Vagina (tissue), 2 donors: ENCODE measurements at places on chromosomes 3 and 15. TPM values are rescaled to one million over a fixed set of nuclear protein-coding genes. Genes with fewer than 3 reads are reported as not detected.
A peak's percentile ranks its signal among the peaks of the same experiment; 100 is the strongest.

DNA sequence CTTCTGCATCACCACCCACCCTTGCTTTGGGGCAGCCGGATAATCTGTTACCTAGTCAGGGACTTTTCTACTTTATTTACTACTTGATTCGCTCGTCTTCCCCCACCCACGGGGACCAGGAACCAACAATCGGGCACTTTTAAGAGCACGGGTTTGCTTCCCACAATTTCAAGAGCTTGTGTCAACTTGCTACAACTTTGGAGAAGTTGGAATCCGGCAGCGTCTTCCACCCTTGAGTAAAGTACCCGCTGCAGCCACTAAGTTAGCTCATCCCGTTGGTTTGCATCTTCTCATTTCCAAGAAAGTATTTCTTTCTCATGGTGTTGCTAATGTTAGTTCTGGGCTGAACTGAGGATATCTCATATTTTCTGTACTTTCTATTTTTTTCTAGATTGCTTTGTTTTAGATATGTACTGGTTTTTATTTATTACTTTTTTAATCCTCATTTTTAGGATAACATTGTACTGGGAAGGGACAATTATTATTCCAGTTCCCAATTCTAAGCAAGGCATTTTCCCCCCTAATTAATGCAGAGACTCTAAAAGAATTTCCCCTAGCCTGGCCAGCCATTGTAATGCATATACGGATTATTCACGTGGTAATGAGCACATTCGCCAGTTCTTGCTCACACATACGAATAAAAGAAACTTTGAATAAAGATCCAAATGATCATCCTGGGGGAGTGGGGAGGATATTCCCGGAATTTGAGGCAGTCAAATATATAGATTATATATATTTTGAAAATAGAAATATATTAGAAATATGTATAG lies 4.0 kb downstream of the SOX2 start:
- no peak for DNase-seq
- H3K27ac ChIP-seq: peak overlapping the region; percentile 7
- H3K36me3 ChIP-seq: no peaks in the 10 kb centered on the region
- H3K27me3 ChIP-seq: peaks cover 11% of the 10 kb centered on the region

DNA sequence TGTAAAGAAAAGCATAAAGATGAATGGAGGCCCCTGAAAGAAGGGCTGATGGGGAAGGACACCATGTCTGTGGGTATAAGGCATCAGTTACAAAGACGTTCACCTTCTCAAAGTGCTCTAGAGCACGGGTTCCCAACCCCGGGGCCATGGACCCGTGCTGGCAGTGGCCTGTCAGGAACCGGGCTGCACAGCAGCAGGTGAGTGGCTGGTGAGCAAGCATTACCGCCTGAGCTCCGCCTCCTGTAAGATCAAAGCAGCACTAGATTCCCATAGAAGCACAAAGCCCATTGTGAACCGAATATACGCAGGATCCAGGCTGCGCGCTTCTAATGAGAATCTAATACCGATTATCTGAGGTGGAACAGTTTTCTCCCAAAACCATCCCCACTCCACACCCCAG lies 25.7 kb downstream of the MYO1E start:
- no peak overlapping the region for H3K27ac ChIP-seq
- no peak overlapping the region for H3K4me3 ChIP-seq
- no peak for DNase-seq

GRCh38 chr15:60787837-60788691 lies 309.1 kb upstream of the ICE2 start:
- H3K4me1 ChIP-seq: no peaks in the 10 kb centered on the region
- no peak overlapping the region for H3K27ac ChIP-seq
- no peak for DNase-seq

DNA sequence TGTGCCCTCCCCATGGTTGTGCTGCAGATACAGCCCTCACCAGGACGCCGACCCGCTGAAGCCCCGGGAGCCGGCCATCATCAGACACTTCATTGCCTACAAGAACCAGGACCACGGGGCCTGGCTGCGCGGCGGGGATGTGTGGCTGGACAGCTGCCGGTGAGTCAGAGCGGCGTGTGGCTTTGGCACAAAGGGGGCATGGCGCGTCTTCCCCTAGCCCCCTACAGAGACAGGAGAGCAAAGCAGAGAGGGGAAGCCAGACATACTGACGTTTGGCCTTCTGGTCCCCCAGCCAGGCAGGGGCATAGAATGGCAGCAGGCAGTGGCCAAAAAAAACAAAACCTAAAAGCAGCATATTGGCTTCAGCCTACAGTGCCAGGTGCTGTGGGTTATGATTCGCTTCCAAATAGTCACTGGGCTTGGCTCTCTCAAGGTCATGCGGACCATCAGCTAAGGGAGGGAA lies 64.0 kb downstream of the MESD start:
- H3K27me3 ChIP-seq: no peaks in the 10 kb centered on the region
- H3K27ac ChIP-seq: no peak overlapping the region
- peaks cover 5% of the 10 kb centered on the region for H3K36me3 ChIP-seq
- DNase-seq: no peak

DNA sequence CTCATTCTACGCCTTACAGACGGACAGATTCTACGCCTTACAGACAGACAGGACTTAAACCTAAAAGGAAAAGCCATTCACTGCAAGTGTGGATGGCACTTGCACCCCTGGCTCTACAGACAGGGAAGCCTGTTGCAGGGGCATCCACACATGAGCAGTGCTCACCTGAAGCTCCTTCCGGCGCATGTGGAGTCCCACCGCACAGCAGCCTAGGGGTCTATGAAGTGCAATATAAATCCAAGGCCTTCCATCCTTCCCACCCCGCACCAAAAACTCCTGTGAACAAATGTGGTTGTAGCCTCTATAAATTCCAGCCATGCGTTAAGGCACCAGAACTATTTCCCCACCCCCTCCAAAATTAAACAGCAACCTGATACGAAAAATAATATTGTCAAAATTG lies 121.3 kb downstream of the LRIG1 start:
- no peaks in the 10 kb centered on the region for H3K27me3 ChIP-seq
- peaks cover 71% of the 10 kb centered on the region for H3K36me3 ChIP-seq
- no peak overlapping the region for H3K4me3 ChIP-seq
- DNase-seq: no peak
- H3K27ac ChIP-seq: no peak overlapping the region

GRCh38 chr3:178551916-178552321 lies 15.7 kb downstream of the KCNMB2 start:
- no peak overlapping the region for H3K4me3 ChIP-seq
- H3K4me1 ChIP-seq: no peaks in the 10 kb centered on the region
- peak; percentile 87 for DNase-seq
- H3K27me3 ChIP-seq: no peaks in the 10 kb centered on the region
- H3K27ac ChIP-seq: no peak overlapping the region

DNA sequence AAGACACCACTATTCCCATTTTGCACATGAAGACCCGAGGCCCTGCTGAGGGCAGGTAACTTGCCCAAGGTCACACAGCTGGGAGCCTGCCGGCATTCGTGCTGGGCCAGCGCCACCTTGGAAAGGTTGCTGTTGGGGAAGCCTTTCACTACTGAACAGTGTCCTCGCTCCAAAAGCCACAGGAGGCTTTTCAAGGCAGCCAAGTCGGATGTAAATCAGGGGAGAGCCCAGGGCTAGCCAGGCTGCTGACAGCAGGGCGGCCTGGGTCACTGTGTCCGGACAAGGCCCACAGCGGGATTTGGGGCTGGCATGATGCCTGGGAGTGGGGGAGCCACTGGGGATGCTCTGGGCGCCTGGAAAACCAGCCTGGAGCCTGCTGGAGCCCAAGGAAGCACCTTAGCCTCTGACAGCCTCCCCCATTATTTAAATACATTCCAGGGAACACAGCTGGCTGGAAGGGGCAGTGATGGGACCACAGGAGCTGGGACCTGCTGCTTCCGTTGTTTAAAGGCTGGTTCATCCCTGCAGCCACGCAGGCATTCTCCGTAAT lies 10.5 kb downstream of the SLC6A6 start:
- H3K27me3 ChIP-seq: no peaks in the 10 kb centered on the region
- peak overlapping the region; percentile 43 for H3K27ac ChIP-seq
- peaks cover 43% of the 10 kb centered on the region for H3K4me1 ChIP-seq
- peaks cover 6% of the 10 kb centered on the region for H3K36me3 ChIP-seq
- DNase-seq: no peak

- peaks cover 21% of the 10 kb centered on the region for H3K4me1 ChIP-seq
- H3K27ac ChIP-seq: no peak overlapping the region
- H3K36me3 ChIP-seq: no peaks in the 10 kb centered on the region
- no peak for DNase-seq
- no peak overlapping the region for H3K4me3 ChIP-seq
Measured at GRCh38 chr3:124587053-124587408, 143.2 kb upstream of the UMPS start.

DNA sequence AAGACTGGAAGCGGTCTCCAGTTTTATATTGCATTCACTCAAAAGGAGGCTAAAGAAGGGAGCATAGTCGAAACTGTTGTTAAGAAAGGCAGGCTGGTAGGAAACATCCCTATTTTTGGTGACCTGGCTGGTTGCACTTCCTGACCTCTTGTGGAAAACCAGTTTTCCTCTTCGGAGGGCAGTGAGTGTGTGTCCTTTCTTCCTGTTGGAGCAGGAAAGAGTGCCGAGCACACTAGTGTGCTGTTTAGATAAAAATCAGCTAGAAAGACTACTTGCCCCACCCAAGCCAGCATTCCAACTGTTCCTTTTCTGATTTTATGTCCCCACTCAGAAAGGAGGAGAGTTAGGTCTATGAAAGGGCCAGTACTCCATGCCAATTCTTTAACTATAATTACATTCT lies 65.1 kb upstream of the CCR4 start:
- H3K36me3 ChIP-seq: no peaks in the 10 kb centered on the region
- DNase-seq: no peak
- H3K4me3 ChIP-seq: no peak overlapping the region
- H3K4me1 ChIP-seq: no peaks in the 10 kb centered on the region
- H3K27ac ChIP-seq: no peak overlapping the region
- no peaks in the 10 kb centered on the region for H3K27me3 ChIP-seq

DNA sequence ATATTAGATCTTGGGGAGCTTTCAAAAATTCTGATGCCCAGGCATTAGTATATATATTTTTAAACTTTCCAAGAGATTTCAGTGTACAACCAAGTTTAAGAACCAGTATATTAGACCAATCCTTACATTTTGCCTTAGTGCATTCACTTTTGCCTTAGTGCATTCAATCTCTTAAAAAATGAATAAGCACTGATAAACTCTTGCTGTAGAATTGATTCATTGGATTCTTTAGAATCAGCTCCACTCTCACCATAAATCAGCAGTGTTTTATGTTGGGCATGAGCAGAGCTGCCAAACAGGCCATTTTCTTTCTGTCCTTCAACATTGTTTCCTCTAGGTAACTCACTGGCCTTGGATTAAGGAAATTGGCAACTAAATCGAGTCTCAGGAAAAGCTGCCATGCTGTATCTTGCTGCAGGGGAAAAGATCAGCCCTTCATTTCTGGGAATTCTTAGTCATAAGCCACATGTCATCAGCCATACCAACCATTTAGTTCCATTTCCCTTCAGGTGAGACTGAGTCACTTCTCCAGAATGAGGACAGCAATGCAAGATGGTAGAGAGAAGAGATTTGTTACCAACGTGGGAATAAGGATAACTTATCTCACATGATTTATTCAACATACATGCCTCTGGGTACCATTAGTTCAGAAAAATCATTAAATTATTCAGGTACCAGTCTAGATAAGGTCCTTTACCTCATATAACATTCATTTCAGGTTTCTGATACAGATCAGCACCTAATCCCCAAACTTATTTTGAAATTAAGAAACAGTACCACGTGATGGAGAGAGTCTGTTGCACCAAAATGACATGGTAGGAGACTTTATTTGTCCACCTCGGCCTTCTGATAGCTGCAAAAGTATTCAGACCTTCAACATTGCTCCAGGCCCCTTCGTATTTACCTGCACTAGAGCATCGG lies 192.5 kb downstream of the P3H2 start:
- H3K4me1 ChIP-seq: no peaks in the 10 kb centered on the region
- H3K4me3 ChIP-seq: no peak overlapping the region
- no peaks in the 10 kb centered on the region for H3K36me3 ChIP-seq
- no peaks in the 10 kb centered on the region for H3K27me3 ChIP-seq
- H3K27ac ChIP-seq: no peak overlapping the region
- no peak for DNase-seq

DNA sequence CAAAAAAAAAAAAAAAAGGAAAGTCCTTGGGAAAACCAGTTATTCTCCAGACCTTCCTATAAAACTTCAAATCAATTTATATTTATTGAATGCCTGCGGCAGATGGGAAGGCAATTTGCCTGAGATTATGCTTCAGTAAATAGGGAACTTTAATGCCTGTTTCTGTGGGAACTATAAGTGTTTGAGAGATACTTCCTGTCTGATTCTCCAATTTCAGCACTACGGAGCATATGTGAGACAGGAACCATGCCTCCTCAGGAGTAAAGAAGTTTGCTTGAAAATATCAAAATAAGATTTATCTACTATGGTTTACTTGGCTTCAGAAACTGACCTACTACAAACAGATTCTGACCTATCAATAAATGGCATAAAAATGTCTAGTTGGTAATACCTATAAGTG lies 135.5 kb downstream of the CBLB start:
- no peak for DNase-seq
- H3K27me3 ChIP-seq: no peaks in the 10 kb centered on the region
- H3K4me1 ChIP-seq: peaks cover 11% of the 10 kb centered on the region
- no peak overlapping the region for H3K4me3 ChIP-seq

- H3K27me3 ChIP-seq: no peaks in the 10 kb centered on the region
Measured at GRCh38 chr15:79364571-79365240, 53.8 kb downstream of the TMED3 start.

GRCh38 chr3:150599611-150600297 lies 3.4 kb upstream of the SELENOT start:
- H3K27ac ChIP-seq: no peak overlapping the region
- no peaks in the 10 kb centered on the region for H3K27me3 ChIP-seq
- H3K4me3 ChIP-seq: no peak overlapping the region
- no peaks in the 10 kb centered on the region for H3K36me3 ChIP-seq
- H3K4me1 ChIP-seq: peaks cover 14% of the 10 kb centered on the region

ATG3 gene
- total RNA-seq: 56.5 TPM

PTX3 gene
- 29.2 TPM for total RNA-seq

LRRN1 gene
- 1.7 TPM for total RNA-seq

LEKR1 gene
- total RNA-seq: not detected

TBCCD1 gene
- total RNA-seq: 10.6 TPM

GREM1 gene
- total RNA-seq: 122 TPM

IL5RA gene
- not detected for total RNA-seq

TRIM71 gene
- total RNA-seq: not detected
